ENCODE measurements at places on chromosomes 12 and 14. TPM values are rescaled to one million over a fixed set of nuclear protein-coding genes. Genes with fewer than 3 reads are reported as not detected.
A peak's percentile ranks its signal among the peaks of the same experiment; 100 is the strongest.

KRT2 gene
- total RNA-seq: not detected

SERPINA9 gene
- not detected for total RNA-seq

TSPAN11 gene
- total RNA-seq: not detected

SERPINA12 gene
- not detected for total RNA-seq

DNA sequence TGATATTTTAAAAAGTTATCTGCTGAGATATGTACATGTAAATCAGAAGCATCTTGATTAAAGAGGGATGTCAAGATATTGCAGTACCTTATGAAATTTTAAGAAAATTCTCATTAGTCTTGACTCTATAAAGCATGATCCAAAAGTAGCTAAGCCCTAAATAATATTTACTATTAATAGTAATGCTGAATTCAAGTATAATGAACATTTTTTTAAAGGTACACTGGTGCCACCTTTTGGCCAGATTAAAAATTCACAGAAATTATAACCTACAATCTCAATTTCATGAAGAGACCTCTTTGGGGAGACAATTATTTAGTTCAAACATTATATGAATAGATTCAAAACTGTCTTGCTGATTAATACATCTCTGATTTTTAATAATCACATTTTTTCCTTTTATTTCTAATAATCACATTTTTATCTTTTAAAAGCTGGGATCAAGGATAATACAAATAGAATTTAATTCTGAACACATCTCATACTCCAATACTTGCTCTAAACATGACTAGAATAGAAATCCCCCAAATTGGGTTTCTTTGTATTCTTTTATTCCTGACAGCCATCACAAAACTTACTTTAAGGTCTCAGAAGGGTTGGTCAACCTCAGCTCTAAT is 13.4 kb downstream of the AKAP5 start:
- no peak overlapping the region for H3K27ac ChIP-seq
- no peak for DNase-seq
- no peaks in the 10 kb centered on the region for H3K27me3 ChIP-seq

- no peaks in the 10 kb centered on the region for H3K36me3 ChIP-seq
- no peak overlapping the region for H3K4me3 ChIP-seq
- H3K27me3 ChIP-seq: peaks cover 6% of the 10 kb centered on the region
- DNase-seq: no peak
- H3K4me1 ChIP-seq: no peaks in the 10 kb centered on the region
These were observed 95.4 kb upstream of the DIO3 start for GRCh38 chr14:101465795-101466448.

- no peak overlapping the region for H3K27ac ChIP-seq
- peaks cover 14% of the 10 kb centered on the region for H3K27me3 ChIP-seq
- H3K4me3 ChIP-seq: no peak overlapping the region
- H3K4me1 ChIP-seq: peaks cover 2% of the 10 kb centered on the region
These were observed 110.5 kb downstream of the ASCL4 start for GRCh38 chr12:107884769-107885694.

- no peak overlapping the region for H3K4me3 ChIP-seq
- H3K4me1 ChIP-seq: no peaks in the 10 kb centered on the region
- no peaks in the 10 kb centered on the region for H3K36me3 ChIP-seq
- DNase-seq: no peak
- H3K27ac ChIP-seq: no peak overlapping the region
- H3K27me3 ChIP-seq: no peaks in the 10 kb centered on the region
These were observed 921.3 kb downstream of the NRXN3 start for GRCh38 chr14:79091381-79091963.

DNA sequence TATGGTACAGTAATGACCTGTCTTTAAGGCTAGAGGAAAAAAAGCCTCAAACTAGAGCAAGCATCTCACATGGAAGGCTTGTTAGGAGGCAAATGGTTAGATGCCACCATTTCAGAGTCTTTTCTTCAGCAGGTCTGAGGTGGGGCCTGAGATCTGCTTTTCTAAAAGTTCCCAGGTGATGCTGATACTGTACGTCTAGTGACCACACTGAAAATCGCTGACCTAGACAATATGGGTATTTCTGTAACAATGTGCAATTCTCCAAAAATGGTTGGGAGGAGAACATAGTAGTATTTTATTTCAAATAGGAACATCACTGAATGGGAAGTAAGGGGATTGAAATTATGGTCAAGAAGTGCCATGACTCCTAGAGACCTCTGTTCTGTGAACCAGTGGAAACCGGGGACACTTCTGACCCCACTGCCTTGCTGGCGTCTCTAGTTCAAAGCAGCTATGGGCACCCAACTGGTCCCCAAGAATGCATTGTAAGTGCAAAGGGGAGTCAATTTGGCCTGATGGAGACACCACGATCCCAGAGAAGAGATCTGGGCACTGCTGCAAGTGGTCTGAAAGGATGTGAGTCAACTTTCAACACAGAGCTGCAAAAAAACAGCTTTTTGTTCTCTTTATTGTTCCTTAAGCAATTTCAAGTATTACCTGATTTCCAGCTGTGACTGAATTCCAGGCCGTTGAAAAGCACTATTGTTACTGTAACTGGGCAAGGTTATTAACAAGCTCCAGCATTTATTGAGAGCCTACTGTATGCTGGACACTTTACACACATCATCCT is 54.4 kb upstream of the PLEKHG7 start:
- H3K36me3 ChIP-seq: no peaks in the 10 kb centered on the region
- peaks cover 6% of the 10 kb centered on the region for H3K4me1 ChIP-seq
- H3K27ac ChIP-seq: no peak overlapping the region
- DNase-seq: no peak
- H3K27me3 ChIP-seq: peaks cover 2% of the 10 kb centered on the region

DNA sequence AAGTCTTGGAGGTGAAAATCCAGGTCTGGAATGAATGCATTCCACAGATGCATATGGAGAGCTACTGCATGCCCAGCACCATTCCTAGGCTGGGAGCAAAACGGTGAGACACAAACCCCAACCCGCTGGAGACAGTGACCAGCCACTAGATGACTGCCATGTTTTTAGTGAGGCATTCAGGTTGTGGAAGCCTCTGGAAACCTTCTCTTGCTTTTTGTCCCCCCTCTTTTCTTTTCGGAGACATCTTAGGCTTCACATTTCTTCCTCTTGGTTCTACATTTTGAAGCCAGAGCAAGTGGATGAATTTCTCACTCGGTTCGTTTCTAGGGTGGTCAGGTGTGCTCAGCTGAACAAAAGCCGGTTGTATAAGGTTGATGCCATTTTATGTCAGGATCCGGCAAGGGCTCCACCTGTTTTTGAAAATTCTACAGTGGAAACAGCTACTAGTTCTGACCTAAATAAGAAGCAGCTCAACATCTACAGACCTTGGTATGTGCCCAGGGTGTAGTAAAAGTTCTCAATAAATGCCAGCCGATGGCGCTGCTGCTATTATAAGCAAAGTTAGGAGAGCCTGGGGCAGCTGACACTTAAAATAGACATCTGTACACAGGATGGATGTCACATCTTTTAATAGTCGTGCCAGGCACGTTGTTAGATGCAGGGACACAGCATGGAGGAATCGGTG is 1.8 kb upstream of the ZNF839 start:
- peak overlapping the region; percentile 90 for H3K27ac ChIP-seq
- H3K4me3 ChIP-seq: peak overlapping the region; percentile 95
- DNase-seq: no peak
- H3K36me3 ChIP-seq: no peaks in the 10 kb centered on the region
- no peaks in the 10 kb centered on the region for H3K27me3 ChIP-seq

All from activated naive CD8-positive, alpha-beta T cell treated with anti-CD3 and anti-CD28 coated beads, Interleukin-2, amount 10 ng/mL, durations not matched to agents 7 days and 5 days (primary cell).